ENCODE measurements at places on chromosomes 6 and 20.

DNA sequence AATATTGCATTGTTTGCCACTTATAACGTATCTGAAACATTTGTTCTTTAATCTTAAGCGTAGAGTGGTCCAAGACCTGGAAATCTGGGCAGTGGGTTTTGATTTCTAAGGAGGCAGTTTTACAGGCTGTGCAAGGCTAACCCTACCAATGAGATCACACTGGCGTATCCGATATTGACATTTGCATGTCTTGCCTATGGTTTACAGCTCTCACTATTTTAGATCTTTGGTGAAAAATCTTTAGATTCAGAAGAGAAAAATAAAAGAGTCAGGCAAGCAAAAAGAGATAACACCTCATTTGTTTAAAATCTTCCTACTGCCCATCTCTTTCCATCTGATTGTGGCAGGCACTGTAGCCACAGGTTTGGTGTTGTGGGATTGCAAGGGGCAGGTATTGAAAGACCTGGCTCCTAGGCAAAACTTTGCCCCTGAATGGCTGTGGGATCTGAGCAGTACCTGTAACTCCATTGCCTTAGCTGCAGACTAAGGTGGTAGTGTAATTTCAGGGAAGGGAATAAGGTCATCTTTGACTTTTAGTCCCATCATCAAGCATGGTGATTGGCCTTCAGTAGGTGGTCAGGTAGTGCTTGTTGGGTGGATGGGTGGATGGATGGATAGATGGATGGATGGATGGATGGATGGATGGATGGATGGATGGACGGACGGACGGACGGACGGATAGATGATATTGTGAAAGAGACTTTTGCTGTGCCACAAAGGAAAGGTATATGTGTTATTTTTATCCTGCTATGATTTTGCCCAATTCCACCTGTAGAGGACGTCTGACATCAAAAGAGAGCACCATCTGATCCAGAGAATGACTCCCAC, 1.9 kb downstream of the TNFAIP3 start:
- no peak for DNase-seq

- DNase-seq, result no peak
Measured at GRCh38 chr6:36556281-36556680, 9.0 kb upstream of the STK38 start.

DNA sequence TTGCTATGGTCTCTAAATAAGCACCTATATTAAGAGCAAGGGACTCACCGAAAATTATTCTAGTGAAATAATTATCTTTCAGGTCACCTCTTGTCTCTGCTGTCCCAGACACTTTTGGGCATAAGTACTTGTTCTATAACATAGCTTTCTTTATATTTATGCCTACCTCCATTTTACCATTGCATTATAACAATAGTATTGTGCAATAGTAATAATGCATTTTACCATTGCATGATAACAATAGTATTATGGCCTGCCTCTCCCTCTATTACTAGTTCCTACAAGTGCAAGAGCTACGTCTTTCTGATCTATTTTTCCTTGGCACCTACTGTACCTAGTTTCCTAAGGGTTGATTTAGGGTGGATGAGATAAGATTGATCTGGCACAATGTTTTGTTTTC, 169.2 kb downstream of the PDE7B start:
- DNase-seq, result no peak

DNA sequence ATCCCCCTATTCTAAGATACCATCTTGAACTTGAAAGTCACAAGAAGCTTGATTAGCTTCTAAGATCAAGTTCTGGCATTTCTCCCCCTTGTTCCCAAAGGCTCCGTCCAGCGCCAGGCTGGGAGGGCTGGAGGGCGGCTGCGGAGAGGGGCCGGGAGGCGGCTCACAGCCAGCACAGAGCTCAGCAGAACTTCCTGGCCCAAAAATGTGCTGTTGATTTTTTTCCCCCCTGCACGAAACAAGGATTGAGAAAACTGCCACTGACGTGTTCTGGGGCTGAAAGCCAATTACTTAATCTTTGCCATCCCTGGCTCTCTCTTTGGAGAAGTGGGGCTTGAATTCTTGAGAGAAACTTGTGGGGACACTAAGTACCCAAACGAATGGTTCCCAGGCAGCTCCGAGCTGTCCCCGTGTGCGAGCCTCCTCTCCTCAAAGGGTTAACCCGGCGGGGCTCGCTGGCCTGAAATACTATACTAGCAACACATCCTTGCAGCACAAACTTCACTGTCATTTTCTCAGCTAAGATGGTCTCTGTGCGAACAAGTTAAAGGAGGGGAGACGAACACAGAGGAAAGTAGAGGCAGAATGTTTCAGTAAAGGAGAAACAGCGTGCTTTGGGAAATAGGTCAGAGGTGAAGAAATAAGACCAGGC, 452 bp downstream of the TRAF3IP2 start:
- no peak for DNase-seq

- no peak for DNase-seq
Measured at GRCh38 chr20:52054123-52054522, 137.5 kb downstream of the ZFP64 start.

GRCh38 chr20:17681726-17682102, 328 bp downstream of the RRBP1 start:
- peak; percentile 8 for DNase-seq

DNA sequence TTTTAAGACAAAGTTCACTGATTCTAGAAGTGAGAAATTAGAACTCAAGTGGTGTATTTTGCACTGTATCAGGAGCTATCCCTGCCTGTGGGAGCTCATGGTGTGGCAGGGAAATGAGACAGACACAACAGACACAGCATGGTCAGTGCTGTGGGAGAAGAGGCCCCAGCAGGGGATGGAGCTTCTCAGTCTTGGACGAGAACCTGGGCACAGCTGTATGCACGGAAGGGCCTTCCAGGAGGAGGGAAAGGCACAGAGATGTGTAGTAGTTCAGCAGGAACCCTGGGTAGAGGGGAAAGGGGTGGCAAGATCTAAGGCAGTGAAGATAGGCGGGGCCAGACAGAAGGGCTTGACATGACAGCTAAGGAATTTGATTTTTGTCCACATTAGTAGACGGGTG, 48.8 kb upstream of the KIF25 start:
- no peak for DNase-seq

DNA sequence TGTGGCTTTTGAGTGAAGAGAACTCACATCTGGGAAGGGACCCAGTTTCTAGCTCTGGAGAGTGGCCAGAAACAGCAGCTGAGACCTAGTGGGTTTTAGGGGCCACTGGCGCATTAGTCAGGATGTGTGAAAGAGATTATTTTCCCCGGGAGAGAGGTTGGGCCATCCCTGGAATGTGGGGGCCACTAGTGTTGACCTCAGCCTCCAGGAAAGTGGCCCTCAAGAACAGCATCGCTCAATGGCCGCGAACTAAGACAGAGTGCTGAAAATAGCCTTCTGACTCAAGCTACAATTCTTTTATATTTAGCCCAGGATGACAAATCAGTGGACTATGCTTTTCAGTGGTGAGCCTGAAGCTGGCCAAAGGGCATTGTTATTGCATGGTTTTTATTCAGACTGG, 210.4 kb upstream of the RNF24 start:
- DNase-seq, result no peak

GRCh38 chr6:169881976-169882375, 130.6 kb downstream of the ERMARD start:
- no peak for DNase-seq

- no peak for DNase-seq
Measured at GRCh38 chr20:59632541-59633113, 28.3 kb downstream of the PHACTR3 start.

DNA sequence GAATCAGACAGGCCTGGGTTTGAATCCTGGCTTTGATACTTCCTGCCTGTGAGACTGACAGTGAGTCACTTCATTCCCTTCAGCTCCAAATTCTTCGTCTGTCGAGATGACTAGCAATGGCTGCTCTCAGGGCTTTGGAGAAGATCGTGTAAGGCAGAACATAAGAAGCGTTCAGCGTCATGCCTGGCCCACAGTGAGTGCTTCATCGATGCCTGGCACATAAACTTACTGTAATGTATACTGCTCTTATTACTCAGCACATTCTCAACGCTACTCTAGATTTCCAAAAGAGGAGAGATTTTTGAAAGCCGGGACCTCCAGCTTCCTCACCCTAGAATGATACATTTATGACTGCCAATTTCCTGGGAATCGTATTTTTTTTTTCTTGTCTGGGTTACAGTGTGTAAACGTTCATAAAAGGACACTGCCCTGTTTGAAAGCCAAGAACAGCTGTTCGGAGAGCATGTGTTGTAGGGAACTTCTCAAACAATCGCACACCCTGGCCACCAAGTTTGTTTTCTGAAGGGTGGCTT, 16.2 kb upstream of the BCAS1 start:
- DNase-seq, result no peak

DNA sequence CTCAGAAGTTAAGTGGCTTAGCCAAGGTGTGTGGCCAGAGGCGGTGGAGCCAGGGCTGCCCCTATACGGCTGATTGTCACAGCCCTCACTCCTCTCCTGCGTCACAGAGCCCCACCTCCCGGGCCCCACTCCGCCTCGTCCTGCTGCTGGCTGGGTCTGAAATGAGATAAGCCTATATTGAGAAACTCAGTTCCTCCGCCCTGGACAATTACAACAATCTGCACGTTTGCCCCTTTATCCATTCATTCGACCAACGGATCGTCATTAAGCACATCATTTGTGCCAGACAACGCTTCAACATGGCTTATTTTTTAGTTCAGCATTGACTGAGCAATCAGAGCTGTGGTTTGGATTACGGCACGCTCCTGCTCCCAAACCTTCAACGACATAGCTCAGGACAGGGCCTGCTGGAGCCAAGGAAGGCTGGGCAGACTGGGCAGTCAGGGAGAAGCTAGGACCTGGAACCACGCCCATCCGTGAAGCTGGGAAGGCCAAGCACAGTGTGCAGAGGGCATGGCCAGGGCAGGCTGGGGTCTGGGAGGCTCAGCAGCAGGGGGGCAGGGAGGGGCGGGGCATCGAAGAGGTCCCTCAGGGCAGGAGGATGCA, 16.6 kb upstream of the EZR start:
- no peak for DNase-seq

GRCh38 chr20:22449188-22449973, 135.0 kb downstream of the FOXA2 start:
- no peak for DNase-seq

DNA sequence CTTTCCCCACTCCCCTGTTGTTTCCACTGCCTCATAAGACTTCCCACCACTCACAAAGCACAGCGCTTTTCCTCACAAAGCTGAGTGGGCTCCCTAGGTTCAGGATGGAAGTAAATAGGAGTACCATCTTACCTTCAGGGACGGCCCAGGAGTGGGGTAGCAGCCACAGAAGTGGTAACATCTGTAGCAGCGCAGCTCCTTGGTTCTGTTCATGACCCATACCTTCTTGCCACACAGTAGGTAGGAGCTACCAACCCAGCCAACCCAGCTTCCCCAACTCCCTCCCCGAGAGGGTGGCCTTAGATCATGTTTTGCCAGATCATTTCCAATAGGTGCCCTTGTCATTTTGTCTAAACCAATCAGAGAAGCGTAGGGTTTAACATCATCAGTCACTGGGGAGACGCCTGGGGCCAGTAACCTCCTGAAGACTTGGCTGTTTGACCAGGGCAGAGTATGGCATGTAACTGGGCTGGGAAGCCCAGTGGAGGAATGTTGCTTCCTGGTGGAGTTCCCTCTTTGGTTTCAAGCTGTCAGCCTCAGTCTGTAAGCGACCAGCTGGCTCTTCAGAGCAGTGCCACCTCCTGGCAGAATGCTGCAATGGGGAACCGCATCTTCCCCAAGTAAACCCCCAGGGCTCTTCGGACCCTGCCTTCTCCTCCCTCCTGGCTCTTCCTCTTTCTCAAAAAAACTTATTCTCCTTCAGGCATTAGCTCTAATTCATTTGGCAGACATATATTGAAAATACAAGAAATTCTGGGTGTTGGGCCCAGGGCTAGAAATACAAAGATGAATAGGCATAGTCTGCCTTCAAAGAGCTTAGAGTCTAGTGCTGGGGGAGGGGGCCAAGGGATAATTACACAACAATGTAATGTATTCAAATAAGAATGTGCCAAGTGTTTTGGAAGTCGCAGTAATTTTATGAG, at the start of gene HLA-DMA:
HLA-DMA (minus strand) TSS at position 281 of the 923 bp plus-strand sequence; CDS start at position 220, 61 bp downstream.
- DNase-seq, result peak; percentile 45

DNA sequence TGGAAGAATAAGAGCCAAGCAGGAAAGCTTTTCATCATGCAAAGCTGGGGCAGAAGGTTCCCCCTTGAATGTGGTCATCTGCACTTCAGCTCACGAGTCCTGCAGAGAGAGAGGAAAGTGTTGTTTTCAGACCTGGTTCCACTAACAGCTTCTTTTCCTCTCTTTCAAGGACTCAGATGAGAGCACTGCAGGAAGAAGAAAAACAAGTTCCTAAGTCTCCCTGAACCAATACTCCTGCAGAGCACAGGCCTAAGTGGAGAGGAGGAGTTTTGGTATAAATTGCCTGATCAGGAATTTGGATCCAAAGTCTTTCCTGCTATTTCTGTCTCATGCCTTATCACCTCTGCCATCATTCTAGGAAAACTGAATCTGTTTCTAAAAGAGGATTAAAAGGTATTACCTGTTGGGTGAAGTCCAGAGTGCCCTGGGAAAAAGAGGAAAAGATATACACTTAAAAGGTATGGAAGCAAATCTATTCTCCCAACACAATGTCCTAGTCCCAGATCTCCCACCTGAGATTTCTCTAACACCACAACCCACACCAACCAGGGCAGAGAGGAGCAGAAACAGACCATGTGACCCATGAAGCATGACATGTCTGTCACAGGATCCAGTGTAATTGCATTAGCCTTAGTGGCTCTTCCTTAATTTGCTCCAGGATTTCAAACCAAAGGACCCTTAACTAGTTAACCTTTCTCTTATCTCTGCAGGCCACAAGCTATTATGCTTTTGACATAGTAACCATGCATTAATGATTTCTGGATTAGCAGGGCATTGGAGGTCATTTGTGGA, 12.2 kb downstream of the HLA-DRB5 start:
- no peak for DNase-seq

GRCh38 chr6:163356324-163356723, 58.2 kb upstream of the QKI start:
- no peak for DNase-seq

- no peak for DNase-seq
Measured at GRCh38 chr6:145071836-145072235, 663.5 kb downstream of the EPM2A start.

DNA sequence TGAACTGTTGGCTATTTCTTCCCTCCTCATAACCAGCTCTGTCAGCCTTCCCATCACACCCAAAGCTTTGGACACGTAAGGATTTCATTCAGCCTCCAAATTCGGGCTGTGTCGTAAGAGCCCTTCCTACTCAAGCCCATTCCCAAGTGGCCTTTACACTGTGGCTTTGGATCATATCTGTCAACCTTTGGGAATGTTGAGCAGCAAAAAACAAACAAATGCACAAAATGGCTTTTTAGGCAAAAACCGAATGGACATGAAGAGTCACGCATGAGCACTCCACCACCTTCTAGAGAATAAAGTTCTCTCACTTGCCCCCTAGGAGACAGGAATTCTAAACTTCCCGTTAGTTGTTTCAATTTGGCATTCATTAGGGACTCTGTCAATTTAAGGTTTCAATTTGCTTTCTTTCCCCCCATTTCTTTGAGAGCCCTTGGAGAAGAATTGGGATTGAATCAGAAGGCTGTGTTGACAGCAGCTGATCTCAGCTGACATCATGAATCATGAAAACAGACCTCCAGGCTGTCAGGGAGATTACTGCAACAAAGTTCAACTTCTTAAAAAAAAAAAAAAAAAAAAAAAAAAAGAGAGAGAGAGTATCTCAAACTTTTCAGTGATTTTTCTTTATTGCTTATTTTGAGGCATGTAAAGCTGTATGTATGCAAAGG, 110.3 kb downstream of the BCAS1 start:
- DNase-seq, result no peak

Measured in stimulated activated CD4-positive, alpha-beta T cell treated with anti-CD3 and anti-CD28 coated beads, TNF-alpha, amount 100 ng/mL, for 4 hours (primary cell).